ENCODE measurements at places on chromosomes 1 and 21.

DNA sequence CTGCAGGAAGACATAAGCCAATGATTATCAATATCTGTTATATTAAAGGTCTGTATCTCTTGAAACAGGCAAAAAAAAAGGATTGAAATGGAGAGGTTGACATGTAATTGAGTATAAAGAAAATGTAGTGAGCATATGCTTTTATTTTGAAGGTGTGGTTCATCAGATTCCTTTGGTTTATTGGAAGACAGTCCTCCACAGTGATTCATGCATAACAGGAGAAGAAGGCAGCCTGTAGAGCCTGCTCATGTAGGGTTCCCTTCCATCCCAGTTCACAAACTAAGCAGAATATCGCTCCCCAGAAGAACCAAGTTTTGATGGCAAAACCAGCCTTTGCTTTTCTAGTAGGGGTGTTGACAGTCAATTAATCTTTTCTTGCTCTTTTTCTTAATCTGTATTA is 1016.8 kb upstream of the ADGRL4 start:
- DNase-seq = no peak

GRCh38 chr1:173478094-173478674 is 1.0 kb downstream of the PRDX6 start:
- peak; percentile 33 for DNase-seq

- DNase-seq = no peak
Measured at GRCh38 chr1:235997931-235998330, 67.0 kb downstream of the NID1 start.

GRCh38 chr1:53550201-53550741 is 91.1 kb downstream of the DMRTB1 start:
- peak; percentile 49 for DNase-seq

- DNase-seq = no peak
Measured at GRCh38 chr1:106717591-106717990, 338.9 kb upstream of the PRMT6 start.

GRCh38 chr1:85894651-85895050 is 186.4 kb upstream of the ZNHIT6 start:
- no peak for DNase-seq

- DNase-seq = no peak
Measured at GRCh38 chr21:46285206-46285661, at the start of gene MCM3AP. MCM3AP (minus strand) TSS chr21:46285611; CDS start chr21:46285286, 325 bp downstream.

DNA sequence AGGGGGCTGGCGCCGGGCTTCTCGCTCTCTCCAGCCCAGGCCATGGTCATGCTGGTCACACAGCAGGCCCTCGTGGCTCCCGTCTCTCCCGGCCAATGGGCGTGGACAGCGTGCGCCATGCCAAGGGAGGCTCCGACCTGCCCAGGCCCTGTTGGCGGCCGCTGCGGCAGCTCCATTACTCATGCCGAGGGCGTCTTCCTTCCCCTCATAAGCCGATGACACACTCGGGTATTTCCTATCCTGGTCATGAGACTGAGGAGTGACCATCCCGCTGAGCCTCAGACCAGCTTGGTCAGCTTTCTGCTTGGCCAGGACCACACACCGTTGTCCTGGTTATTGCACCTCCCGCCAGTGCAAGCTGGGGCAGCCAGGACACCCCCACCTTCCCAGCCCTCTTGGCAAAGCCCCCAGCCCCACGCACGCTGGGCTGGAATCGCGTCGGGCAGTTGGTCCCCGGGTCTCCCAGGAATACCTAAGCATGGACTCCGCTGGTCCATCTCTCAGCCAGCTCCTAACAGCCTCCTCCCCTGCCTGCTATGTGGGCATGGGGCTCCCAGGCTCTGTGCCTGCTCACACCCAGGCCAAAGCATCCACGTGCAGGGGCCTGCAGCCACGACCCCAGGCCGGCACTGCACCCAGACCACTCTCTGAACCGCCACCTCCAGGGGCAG is 49.8 kb downstream of the ARHGEF16 start:
- peak; percentile 97 for DNase-seq

GRCh38 chr1:183575606-183576005 is 14.7 kb downstream of the NCF2 start:
- DNase-seq = no peak

DNA sequence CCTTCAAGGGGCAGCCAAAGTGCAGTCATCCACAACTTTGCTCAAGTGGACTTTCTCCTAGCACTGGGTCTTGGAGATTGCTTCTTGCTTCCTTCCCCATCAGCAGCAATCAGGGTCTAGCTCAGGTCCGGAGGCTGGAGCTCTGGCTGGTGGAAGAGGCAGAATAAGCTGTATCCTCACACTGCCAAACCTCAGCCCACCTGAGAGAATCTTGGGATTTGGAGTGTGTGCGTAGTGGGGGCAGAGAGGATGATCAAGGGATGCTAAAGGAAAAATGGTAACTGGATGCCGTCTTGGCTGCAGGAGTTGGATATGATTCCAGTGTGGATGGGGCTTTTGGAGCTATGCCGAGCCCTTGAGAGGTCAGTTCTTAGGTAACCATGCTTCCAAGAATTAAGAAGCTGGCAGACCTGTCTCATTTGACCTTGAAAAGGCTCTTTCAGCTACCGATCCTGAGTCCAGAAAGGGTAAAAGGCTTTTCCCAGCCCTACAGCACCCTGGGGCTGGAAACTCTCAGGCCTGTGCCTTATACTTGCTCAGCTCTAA is 4.5 kb upstream of the NFASC start:
- no peak for DNase-seq

GRCh38 chr21:42652527-42653230 is 742 bp upstream of the PDE9A start:
- DNase-seq = no peak

DNA sequence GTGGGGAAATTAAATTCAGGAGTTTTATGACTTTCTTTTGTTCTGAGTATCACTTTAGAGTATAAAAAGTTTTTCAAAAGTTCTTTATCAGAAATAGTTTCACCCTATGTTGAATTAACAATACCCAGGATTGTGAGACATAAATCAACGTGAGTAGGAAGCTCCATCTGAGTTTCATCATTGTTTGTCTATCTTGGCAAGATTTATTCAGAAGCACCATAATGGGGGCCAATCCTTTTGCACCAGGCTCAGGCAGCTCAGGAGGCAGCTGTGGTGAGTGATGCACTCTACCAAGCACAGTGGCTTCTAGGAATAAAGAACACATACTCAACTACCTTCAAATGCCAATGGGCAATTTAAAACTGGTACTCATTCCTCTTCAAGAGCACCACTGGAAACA is 12.0 kb downstream of the CREG1 start:
- DNase-seq = no peak

- DNase-seq = no peak
Measured at GRCh38 chr1:181060066-181060465, 26.3 kb downstream of the MR1 start.

GRCh38 chr1:47688461-47689296 is 250.8 kb downstream of the FOXD2 start:
- DNase-seq = no peak

GRCh38 chr1:94942171-94943128 is 15.5 kb upstream of the CNN3 start:
- peak; percentile 90 for DNase-seq

- DNase-seq = no peak
Measured at GRCh38 chr21:32282992-32283391, 4.1 kb upstream of the MIS18A start.

GRCh38 chr1:165876121-165876520 is 48.7 kb downstream of the UCK2 start:
- DNase-seq = no peak

DNA sequence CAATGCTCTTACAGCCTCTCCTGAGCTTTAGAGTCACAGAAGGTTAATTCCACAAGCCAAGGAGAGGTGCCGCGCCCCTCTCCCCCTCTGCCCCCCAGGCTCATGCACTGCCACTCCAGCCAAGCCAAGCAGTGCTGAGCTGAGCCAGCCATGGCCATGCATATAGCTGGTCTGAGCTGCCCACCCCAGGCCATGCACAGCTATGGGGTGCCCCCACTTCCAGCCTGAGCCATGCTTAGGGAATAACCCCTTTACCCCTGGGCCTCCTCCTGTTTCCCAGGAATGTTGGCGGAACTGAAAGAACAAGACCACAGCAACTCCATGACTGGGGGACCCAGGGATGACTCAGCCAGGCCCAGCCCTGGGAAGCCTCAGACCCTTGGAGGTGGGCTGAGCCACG is 34.0 kb upstream of the MAGOH start:
- DNase-seq = no peak

GRCh38 chr1:152879559-152880198 is 1.6 kb downstream of the SMCP start:
- DNase-seq = no peak

- DNase-seq = no peak
Measured at GRCh38 chr1:36397083-36397377, 678 bp downstream of the LSM10 start.

GRCh38 chr1:201269281-201269680 is 14.0 kb upstream of the PKP1 start:
- DNase-seq = no peak

DNA sequence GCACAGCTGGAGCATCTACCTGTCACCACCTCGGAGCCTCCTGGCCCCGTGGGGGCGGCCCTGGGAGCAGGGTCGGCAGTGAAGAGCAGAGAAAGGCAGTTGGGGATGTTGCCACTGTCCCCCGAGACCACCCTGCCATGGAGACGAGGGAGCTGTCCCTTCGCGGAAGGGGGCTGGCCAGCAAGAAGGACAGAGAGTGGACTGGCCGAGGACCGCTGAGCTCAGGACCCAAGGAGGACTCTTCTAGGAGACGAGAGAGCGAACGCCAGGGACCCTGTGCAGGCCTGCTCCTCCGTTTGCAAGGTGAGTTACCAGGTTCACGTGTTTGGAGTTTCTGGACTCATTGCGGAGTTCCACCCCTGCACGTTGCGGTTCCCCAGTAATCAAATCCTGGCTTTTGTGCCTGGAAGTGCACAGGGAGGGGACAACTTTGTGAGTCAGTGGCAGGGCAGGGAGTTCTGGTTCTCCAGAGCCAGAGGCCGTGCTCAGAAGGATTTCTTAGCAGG is 5.6 kb upstream of the POFUT2 start:
- DNase-seq = no peak

DNA sequence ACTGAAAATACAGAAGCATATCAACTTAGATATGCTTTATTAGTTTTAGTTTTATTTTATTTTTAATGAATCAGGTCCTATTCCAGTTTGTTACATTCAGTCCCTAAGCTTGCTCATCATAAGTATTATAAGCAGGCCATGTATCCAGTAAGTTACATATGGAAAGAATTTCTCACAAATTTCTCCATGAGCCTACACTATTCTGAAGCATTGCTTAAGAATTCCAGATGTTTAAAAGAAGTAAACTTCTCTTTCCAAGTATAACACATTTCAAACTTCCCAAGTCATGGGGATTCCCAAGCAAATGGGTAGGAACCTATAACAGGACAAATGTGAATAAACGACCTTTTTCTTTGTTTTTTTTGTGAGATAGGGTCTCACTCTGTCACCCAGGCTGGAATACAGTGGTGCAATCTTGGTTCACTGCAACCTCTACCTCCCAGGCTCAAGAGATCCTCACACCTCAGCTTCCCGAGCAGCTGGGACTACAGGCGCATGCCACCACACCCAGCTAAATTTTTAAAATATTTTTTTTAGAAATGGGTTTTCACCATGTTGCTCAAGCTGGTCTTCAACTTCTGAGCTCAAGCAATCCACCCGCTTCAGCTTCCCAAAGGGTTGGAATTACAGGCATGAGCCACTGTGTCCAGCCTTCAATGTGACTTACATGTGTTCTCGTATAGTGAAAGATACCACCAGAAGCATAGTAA is 39.0 kb downstream of the ST7L start:
- no peak for DNase-seq

DNA sequence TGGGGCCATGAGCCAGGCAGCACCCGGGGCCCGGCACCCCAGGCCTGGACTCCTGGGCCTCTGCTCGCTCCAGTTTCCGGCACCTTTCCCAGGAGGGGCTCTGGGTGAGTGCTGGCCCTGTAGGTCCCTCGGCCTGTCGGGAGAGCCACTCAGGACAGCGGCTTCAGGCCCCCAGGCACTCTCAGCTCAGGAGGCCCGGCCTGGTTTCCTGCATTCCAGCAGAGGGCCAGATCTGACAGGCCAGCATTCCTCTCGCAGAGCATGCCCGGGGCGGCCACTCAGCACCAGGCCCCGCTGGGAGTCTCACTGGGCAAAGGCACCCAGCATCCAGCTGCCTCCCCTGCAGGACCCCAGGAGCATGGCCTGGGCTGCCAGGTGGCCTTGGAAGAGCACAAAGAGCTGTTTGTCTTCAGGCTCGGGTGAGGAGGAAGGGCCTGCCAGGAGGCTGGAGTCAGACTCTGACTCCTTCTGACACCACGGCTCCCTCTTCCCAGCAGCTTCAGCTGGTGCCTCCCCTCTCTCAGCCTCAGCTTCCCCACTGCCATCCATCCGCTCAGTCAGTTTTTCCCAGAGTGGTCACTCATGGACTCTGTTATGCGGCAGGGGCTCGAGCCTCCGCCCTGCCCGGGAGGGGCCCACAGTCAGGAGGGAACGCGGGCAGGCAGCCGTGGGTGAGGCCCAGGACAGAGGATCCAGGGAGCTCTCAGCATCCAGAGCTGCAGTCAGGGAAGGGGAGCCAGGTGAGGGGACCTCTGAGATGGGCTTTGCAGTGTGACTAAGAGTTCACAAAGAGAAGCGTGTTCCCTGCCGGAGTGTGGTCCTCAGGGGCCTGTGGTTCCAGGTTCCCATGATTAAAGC is 51.7 kb downstream of the WNT9A start:
- no peak for DNase-seq

- peak; percentile 40 for DNase-seq
Measured at GRCh38 chr1:16151196-16151994, 4.5 kb downstream of the EPHA2 start.

- DNase-seq = no peak
Measured at GRCh38 chr21:42232176-42232825, 13.4 kb downstream of the ABCG1 start.

- DNase-seq = no peak
Measured at GRCh38 chr1:162660574-162660973, 28.3 kb downstream of the DDR2 start.

GRCh38 chr1:119116725-119117124 is 23.7 kb downstream of the WARS2 start:
- no peak for DNase-seq

DNA sequence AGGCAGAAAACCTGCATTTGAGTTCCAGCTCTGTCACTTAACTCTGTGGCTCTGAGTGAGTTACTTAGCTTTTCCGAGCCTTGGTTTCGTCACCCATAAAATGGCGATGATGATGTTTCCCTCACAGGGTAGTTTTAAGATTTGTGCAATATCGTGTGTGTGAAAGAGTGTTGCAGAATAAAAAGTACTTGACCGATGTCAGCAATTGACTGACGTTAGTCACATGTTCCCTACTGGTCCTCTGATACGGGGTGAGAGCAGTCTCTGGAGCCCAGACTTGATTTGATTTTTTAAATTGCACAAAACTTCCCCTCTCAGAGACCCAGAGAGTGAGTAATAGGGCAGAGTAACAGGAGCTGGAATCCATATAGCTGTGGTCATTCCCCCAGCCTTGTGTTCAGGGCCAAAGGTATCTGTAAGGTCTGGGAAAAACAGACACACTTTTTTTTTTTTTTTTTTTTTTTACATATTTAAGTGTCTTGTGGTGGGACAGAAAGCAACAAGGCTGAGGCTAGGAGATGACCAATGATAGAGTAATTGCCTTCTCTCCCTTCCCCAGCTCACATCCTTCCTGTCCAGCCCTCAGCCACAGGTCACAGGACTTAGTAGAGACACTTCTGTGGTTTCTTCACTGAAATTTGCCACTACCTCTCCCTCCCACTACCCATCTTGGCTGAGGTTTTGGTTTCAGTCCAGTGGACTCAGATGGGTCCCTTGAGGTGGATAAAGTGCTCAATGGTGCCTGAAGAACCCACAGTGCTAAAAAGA is 2.0 kb downstream of the FCER1G start:
- DNase-seq = peak; percentile 89
